Posterior cingulate gyrus (tissue), 11 donors: ENCODE measurements at places on chromosomes 1 and 21.
A peak's percentile ranks its signal among the peaks of the same experiment; 100 is the strongest.

- DNase-seq, result no peak
Observed at GRCh38 chr1:11729498-11730428, 6.2 kb upstream of the AGTRAP start.

- no peak for DNase-seq
Observed at GRCh38 chr1:91803847-91804545, 82.0 kb downstream of the TGFBR3 start.

- peak; percentile 41 for DNase-seq
Observed at GRCh38 chr1:234609691-234610042, 311 bp downstream of the IRF2BP2 start.

GRCh38 chr1:29355375-29355774 is 119.1 kb downstream of the PTPRU start:
- DNase-seq, result no peak

- no peak for DNase-seq
Observed at GRCh38 chr1:153577624-153578051, 12.0 kb upstream of the S100A2 start.

DNA sequence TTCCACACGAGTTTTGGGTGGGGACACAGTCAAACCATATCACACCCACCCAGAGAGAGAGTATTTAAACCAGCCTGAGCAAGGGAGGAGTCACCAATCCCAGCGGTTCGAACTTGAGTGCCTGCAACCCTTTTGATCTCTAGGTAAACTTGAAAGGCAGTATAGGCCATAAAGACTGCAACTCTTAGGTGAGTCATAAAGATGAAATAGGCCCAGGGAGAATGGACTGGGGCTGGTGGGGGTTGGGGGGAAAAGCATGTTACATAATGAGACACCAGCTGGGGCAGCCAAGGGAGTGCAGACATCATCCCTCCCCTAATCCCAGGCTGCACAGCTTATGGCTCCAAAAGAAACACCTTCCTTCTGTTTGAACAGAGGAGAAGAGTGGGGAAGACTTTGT is 99.8 kb upstream of the LHX8 start:
- DNase-seq, result no peak

DNA sequence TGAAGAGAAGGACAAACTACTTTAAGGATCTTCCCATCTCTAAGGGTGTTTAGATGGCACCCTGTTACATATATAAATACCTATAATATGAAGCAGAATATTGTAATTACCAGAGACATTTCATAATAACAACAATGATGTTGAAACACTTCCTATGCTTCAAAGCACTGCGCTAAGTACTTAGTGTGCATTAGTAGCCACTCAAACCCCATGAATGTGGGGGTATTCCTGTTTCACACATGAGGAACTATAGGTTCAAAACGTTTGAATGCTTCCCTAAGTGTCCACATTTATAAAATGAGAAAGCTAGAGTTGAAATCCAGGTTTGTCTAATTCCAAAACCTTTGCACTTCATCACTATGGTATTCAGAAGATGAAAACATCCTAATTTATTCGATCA is 18.5 kb upstream of the OR10J5 start:
- no peak for DNase-seq

DNA sequence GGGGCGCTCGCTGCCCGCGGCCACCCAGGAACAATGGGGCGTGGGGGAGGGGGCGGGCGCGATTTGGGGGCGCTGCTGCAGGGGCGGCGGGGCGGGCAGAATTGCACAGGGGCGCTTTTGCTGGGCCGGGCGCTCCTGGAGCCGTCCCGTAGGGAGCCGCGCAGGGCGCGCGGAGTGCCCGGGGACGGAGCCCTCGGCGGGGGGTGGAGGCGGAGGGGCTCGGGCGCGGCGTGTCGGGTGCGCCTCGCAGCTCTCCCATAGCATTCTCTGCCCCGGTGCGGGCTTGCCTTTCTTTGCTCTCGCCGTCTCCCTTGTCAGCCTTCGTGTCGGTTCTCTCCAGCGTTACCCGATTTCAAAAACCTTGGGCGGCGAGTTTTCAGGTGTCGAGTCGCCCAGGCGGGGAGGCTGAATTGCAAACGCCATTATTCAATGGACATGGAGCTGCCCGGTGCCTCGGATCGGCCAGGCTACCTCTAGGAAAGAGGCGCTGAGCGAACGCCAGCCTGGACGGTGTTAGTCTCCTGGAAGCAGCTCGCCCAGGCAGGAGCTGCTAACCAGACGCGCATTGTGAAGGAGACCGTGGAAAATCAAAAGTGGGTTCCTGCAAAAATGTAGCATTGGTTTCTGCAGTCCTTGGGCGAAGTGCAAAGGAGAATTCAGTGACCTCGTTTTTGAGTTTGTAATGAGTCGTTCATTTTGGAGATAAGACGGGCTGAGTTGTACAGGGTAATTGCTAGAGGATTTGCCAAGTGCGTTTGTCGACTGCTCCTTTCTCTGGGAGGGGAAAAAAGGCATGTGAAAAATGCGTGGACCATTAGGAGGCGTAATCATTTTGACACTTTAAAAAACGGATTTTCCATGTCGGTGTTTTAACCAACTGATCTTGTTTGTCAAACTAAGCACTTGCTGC is 626 bp downstream of the CXADR start:
- no peak for DNase-seq

DNA sequence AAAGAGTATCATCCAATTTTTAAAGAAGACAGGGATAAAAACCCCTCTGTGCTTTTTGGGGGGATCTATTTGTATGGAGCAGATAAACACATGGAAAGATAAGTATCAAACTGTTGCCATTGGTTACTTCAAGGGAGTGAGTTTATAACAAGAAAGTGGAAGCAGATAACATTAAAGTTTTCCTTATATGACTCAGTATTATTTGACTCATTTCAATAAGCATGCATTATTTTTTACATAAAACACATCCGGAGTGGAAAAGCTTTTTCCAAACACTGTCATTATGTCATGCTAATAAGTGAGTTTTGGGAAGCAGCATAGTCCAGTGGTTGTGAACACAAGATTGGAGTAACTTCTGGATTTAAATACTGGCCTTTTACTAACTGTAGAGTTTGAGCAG is 452.2 kb downstream of the LTN1 start:
- no peak for DNase-seq

- DNase-seq, result peak; percentile 36
Observed at GRCh38 chr1:2624735-2625300, 8.0 kb downstream of the MMEL1 start.

GRCh38 chr1:117112047-117112717 is 9.4 kb downstream of the TRIM45 start:
- DNase-seq, result no peak

- DNase-seq, result no peak
Observed at GRCh38 chr1:155481741-155482241, 80.8 kb downstream of the ASH1L start.

- no peak for DNase-seq
Observed at GRCh38 chr1:151756291-151756690, 7.0 kb downstream of the MRPL9 start.

DNA sequence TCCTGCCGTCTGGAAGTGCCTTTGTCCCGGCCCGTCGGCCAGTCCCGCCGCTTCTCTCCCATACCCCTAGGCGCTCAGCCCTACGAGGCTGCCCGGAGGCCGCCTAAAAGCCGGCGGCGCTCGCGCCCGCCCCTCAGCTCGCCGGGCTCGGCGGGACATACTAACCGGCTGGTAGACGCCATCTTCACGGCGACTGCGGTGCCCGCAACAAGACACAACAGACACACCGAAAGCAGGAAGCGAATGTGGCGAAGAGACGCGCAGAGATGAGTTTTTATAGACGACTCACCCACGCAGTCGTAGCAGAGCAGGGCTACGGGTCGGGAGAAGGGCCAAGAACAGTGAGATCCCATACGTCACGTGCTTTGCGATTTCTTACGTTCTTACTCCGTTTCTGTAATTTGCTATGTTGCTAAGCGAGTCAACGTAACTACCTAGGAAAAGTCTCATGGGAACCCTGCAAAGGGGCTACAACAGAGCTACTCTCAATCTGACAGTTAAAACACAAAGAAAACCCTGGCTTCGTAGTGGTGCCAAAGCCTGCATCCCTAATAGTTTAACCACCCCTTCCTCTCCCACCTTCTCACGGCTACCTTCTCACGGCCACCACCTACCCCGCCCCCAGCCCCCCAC is at the start of gene GTF2B:
Gene GTF2B, minus strand, starts transcription at position 250 of the 633 bp plus-strand sequence. Its CDS starts 68 bp downstream, at position 182.
- peak; percentile 87 for DNase-seq

- DNase-seq, result no peak
Observed at GRCh38 chr1:31381394-31382294, 8.8 kb upstream of the FABP3 start.

- no peak for DNase-seq
Observed at GRCh38 chr21:42384156-42384945, 11.5 kb downstream of the TMPRSS3 start.

GRCh38 chr1:190140644-190141043 is 337.0 kb downstream of the BRINP3 start:
- no peak for DNase-seq

DNA sequence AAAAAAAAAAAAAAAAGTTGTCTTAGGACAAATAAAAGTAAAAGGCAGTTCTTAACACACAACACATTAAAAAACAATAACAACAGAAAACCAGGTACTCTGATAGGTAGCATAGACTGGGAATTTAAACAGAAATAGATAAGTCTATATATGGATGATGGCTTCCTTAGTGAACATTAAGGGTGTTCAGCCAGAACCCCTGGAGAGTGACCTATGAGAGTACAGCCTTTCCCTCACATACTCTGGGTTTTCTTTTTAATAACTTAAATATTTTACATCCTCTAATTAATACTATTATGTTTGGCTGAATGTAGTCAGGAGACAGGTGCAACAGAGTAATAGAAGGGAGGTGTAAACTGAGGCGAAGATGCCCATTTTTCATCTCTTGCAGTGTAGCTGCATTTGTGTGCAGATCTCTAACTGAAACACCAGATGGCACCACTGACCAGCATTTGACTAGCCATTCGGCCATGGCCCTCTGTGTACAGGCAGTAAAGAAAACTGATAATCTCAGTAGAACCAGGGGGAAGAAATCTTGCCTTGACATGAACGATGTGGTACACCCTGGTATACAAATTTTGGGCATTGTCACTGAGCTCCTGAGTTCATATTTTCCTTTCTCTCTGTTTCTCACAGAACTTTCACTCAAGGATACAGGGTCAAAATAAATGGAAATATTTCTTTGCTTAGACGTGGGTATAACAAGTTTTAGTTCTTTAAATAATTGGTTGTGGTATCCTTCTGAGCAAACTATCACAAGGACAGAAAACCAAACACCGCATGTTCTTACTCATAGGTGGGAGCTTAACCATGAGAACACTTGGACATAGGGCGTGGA is 7.6 kb downstream of the TTF2 start:
- DNase-seq, result peak; percentile 55

- DNase-seq, result no peak
Observed at GRCh38 chr21:44377201-44377921, 23.9 kb downstream of the TRPM2 start.

- no peak for DNase-seq
Observed at GRCh38 chr1:21707086-21707840, 38.1 kb upstream of the RAP1GAP start.
